ENCODE measurements at places on chromosomes 4 and X.
A peak's percentile ranks its signal among the peaks of the same experiment; 100 is the strongest.

DNA sequence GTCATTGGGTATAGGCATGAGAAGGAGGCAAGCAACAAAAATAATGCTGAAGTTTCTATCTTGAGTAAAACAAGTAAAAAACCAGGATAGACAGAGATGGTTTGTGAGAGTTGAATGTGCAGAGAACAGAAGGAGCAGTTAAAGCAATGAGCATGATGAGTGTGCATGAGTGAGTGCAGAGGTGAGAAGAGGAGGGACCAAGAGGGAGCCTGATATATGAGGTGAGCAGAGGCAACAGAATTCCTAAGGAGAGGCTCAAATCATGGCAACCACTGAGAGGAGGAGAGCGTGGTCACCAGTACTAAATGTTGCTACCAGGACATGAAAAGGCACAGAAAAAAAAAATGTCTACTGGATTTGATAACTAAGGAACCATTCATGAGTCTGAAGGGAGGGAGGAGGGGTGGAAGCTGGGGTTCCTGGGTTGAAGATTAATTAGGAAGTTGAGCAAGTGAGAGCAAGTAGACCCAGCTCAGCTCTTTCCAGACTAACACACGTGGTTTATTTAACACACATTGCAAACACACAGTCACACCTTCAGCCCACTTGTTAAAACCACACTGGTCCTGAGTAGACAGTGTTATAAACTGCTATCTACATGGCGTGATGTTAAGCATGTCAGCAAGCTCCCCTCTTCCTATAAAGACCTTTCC, 69.0 kb upstream of the IQCM start:
- peak; percentile 11 for DNase-seq

DNA sequence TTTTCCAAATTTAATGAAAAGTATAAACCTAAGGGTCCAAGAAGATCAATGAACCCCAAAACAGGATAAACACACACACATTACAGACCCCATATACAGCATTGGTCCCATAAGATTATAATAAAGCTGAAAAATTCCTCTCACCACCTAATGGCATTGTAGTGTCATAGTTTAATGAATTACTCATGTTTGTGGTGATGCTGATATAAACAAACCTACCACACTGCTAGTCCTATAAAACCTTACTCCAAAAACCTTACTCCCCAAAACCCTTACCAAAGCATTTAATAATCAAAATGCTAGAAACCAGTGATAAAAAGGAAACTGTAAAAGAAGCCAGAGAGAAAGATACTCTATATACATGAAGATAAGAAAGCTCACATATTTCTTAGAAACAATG, 148.1 kb upstream of the SH3RF1 start:
- no peak for DNase-seq

GRCh38 chrX:16772460-16772859, 13.8 kb upstream of the TXLNG start:
- no peak for DNase-seq

GRCh38 chr4:123352240-123352945, 44.2 kb upstream of the SPRY1 start:
- no peak for DNase-seq

DNA sequence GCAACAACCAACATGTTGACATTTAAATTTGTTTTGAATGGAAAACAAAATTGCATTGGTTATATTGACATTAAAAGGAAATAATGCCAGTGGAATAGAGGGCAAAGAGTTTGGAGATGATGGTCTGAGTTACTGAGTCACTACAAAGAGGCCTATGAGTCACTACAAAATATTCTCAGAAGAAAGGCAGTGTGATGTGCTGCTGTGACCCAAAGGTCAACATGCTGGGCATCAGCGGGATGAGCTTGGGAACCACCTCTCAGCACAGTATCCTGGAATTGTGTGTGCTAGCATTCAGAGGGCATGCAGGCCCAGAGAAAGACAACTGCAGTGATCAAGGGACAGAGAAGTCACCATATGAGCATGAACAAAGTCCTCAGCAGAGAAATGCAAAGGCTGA, 2.8 kb downstream of the CMC4 start:
- DNase-seq, result no peak

- no peak for DNase-seq
Measured at GRCh38 chrX:69195192-69195591, 29.9 kb upstream of the PJA1 start.

DNA sequence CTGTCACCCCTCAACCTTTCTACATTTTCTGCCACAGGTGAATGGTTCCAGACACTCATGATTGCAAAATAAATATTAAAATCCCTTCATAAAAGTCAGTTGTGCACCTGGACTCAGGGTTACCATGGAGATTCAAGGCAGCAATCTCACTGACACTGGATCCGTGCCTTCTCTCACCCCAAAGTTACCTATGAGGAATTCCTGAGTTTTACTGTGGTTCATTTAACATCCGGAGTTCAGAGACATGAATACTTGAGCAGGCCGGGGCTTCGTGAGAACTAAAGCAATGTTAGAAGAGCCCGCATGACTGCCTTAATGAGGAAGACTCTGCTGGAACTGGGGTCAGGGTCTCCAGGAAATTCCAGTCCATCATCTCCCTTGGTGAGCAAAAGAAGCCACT, 12.5 kb upstream of the CLNK start:
- no peak for DNase-seq

DNA sequence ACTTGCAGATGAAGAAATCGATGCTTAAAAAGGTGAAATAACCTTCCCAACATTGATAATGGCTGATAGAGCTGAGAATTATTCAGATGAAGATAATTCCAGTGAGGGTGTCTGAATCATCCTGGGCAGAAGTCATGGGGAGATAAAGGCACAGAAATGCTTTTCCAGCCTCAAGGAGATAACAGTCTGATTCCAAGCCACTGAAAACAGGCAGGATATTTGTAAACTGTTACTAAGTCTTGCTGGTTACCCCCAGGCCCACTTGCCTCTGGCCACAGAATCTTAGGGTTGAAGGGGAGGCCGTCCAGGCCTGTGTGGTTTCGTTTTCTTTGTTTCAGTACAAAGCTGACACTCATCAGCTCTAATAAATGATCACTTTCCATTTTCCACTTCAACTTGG, 158.5 kb downstream of the SH3KBP1 start:
- no peak for DNase-seq

DNA sequence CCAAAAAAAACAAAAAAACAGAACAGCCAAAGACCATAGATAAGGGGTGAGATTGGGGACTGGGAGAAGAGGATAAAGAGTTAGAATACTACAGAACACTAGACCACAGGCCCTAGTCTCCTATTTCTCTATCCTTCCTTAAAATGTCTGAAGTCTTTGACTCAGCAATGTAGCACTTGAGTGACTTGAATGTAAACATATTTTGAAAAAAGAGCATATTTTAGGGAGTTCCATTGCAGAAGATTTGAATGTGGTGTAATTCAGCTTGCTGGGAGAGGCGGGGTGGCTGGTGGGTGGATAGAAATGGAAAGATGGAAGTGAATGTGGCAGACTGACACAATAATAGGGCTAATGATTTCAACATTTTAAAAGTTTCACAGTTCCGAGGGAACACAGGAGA, 144.9 kb downstream of the CHIC2 start:
- no peak for DNase-seq

DNA sequence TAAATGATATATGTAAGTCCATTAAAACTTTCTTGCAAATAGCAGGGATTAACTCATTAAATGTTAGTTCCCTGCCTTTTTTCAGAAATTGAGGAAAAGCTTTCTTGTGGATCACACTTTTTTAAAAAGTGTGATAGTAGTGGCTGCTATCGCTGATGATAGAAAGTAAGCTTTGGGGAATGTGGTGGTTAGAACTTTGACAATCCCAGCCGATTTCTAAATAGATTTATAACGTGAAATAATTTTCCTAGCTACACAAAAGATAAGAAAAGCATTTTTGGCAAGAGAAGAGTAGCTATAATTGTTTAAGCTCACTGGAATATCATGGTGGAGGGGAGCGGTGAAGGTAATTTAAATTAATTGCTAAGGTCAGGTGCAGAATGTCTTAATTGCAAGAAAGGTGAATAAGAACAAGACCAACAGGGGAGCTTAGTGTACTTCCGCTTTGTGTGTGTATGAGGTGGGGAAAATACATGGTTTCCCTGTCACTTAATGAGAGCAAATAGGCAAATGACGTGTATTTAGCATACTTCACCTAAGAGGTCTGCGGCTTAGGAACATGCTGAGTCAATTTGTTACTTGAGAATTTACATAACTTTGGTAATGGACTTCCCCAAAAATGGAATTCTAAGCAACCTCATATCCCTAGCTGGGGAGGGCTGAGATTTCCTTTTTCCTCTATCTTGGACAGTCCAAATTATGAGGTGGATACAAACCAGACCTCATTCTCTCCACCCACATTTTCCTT, 11.7 kb upstream of the IL21 start:
- DNase-seq, result no peak

GRCh38 chrX:7948483-7948882, 21.3 kb upstream of the PNPLA4 start:
- no peak for DNase-seq

DNA sequence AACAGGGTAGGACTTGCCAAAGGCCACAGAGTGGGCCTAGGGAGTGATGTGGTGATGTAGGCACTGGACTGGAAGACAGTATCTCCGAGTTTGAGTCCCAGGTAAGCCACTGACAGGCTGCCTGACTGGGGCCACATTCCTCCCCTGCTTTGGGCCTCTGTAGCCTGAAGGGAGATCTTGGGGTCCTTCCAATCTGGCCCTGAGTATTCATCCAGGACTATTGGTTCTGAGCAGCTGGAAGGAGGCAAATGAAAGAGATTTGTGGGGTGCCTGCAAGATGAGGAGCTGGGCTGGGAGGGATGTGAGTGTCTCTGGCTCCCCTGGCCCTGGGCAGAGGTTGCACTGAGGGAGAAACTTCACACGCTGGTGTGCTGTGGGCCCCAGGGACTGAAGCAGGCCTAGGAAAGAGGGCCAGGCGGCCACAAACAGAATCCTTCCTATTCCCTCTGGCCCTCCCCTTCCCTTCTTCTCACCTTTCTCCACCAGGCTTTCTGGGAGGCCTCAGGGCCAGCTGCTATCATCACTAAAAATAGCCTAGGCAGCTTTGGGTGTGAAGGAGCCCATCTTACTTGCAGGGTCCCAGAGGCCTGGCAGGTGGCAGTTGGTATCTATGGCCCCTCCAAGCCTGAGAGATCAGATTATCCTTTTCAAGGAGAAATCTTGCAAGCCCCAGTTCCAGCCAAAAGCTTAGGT, 70.1 kb downstream of the PJA1 start:
- no peak for DNase-seq

- no peak for DNase-seq
Measured at GRCh38 chr4:113687067-113687718, 74.3 kb downstream of the CAMK2D start.

- no peak for DNase-seq
Measured at GRCh38 chr4:102281171-102281839, 64.0 kb downstream of the SLC39A8 start.

GRCh38 chrX:41559235-41560052, 112.3 kb downstream of the NYX start:
- no peak for DNase-seq

DNA sequence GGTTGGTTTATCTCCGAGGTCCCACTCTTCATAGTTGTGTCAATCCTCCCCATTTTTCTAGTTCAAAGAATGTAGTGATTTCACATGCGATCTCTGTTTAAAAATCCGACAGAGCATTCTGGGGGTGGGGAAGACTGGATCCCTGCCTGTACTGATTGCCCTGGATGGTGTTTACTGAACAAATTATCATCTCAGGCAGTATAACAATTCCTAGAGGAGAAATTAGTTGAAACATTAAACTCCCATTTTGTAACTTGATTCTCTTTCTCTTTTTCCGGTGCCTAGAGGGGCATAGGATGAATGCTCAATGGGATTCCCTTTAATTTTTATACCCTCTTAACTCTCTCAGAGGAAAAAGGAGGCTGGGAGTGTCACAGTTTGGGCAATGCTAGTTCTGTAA, 10.0 kb upstream of the CWH43 start:
- DNase-seq, result no peak

- no peak for DNase-seq
Measured at GRCh38 chrX:120244395-120244734, 6.2 kb upstream of the ZBTB33 start.

- DNase-seq, result no peak
Measured at GRCh38 chr4:75821966-75822365, 80.3 kb downstream of the PPEF2 start.

GRCh38 chr4:60314416-60314815, 885.7 kb upstream of the ADGRL3 start:
- DNase-seq, result no peak

GRCh38 chr4:83065266-83065665, 30.3 kb downstream of the COPS4 start:
- no peak for DNase-seq

GRCh38 chrX:108735679-108736508, 469 bp downstream of the IRS4 start:
- peak; percentile 8 for DNase-seq

DNA sequence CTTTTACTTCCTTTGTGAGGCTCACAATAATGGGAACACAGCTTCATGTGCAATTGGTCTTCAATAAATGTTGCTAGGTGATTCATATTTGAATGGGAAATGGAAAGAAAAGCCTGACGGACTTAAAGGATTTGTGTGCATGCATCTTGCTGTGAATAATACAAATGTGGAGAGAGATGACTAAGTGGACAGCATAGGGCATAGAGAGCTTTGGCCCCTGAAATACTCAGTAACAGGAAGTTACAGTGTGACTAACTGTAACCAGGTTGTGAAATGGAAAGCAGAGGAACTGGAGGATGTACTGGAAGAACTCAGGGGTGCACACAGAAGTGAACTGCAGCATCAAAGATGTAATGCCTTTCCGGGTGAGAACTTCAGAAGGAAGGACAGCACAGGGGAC, 206.7 kb downstream of the MGST2 start:
- DNase-seq, result peak; percentile 4

GRCh38 chr4:8320386-8320750, 50.8 kb downstream of the HTRA3 start:
- no peak for DNase-seq

DNA sequence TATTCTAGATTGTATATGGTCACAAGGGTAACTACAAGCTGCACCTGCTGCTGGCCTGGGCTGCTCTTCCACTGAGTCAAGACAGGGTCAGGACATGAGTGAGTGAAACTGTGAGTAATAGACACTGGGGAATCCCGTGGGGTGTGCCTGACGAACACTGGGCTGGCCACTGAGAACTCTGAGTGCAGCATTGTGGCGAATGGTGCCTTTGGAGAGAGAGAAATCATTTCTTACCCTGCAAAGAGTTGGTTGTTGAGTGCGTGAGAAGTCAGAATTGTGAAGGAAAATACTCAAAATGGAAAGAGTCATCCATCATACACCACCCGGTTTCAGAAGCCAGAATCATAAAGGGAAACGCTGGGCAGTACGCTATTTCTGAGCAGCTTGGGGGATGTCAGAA, 43.1 kb upstream of the LSM6 start:
- DNase-seq, result no peak

DNA sequence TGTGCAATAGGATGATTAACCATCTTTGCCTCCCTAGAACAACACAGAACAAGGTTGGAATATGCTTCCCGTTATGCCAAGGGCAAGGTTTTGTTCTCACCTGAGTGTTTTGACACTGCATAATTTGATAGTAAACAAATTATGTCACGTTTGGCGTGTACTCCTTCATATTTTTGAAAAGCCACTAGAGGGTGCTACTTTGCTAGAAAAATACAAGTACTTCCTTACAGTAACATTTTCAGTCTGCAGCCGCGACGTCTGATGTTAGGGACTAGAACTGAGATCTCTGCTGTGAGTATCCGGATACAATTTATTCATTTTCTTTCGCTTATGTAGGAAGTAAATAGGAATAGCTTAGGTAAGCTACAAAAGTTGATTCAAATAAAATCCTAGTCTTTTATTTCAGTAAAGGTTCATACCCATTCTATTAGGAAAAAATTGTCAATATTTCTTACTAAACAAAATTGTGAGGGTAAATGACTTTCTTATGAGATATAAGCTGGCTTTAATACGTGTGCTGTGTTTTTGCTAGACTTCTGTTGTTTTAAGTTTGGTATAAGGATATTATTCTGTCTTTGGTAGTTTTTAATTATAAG, 181.1 kb upstream of the WDFY3 start:
- peak; percentile 8 for DNase-seq

All from Calu3 (cell line).